ENCODE measurements at places on chromosomes 7 and 10.

DNA sequence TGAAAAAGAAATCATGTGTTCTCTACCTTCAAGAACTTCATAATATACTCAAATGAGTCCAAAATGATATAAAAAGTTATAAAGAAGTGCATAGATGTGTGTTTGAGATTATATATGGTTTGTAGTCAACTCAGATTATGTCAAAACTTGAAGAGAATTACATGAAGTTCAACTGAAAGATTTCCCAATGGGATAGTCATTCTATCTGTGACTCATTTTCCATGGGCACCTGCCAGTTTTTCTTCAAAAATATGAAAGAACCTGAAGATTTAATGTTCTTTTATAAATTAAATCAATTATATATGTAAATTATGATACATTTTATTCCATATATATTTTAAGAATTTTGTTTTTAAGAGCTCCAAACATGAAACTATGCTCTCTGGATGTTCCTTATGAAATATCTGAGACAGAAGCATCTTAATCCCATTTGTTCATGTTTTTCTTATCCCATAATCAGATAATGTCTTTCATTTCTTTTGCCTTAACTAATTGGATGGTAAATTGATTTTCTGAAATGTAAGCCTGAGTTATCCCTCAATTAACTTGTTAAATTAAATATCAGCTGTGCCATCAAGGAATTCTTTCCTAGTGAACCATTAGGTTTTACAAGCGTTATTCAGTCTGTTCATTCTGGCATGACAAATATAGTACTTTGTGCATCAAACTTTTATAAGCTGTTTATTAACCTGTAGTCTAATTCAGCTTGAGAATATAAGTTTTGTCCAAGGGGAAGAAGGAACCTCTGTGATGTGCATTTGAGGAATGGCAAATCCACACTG is 387.1 kb downstream of the IPMK start:
- no peak for DNase-seq

DNA sequence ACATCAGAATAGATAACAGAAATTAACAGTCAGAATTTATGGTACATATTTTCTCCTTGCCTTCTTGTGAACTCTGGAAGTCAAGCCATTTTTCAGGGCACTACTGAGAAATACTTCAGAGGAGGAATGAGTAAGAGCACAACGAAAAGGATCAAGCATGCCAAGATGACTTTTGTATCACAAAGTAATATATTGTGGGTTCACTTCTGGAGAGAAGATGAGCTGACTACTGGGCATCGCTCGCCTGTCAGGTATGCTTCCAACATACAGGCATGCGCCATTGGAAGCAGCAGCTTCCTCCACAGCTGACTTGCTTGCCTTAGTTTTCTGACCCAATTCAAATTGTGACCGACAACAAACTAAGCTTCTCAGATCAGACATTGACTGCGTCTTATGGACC is 137.3 kb downstream of the VTI1A start:
- no peak for DNase-seq

DNA sequence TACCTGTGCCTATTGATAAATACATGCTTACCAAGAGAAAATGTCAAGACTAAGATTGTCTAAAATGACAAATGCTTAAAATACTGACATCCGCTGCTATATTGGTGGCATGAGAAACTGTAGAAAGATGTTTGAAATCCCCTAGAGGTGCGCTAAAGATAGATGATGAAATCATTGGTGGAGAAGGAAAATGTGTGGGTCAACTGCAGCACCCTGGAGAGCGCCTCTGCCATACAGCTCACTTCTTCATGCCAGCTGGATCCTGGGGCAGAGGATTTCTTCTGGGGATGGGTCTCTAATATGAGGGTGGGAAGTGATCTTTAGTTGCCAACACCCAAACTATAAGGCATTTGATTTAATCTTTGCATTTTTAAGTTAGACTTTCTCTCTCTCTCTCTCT is 680.4 kb upstream of the POM121L12 start:
- DNase-seq, result no peak

DNA sequence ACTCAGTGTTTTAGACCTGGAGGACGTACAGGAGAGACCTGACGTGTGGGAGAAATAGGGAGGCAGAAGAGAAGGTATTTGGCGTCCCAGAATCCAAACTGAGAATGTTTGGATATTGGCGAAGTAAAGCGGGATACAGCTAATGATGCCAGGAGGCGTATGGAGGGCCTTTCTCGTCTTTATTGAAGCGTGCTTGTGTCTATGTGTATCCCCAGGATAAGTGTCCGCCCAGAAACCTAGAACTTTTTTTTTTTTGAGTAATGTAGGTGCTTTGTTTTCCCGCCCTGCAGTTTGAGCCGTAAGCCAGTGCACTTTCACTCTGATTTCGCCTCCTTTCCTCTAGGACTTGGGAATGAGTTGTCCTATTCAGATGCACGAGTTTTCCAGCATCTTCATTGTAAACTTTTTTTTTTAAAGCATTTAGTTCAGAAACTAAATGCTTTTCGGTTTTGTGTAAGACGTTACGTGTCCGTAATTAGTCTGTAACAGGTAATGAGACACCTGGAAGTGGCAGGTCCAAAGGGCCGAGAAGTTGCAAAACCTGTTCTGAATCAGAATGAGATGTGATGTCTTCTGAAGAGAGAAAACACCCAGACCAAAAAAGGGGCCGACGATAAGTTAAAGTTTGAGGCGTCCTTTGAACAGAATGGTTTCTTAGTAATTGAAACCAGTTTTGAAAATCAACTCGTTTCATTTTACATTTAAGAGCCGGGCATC is 746 bp downstream of the ARL5B start:
- peak; percentile 39 for DNase-seq

- DNase-seq, result no peak
Measured at GRCh38 chr7:132991615-132992587, 90.0 kb downstream of the CHCHD3 start.

DNA sequence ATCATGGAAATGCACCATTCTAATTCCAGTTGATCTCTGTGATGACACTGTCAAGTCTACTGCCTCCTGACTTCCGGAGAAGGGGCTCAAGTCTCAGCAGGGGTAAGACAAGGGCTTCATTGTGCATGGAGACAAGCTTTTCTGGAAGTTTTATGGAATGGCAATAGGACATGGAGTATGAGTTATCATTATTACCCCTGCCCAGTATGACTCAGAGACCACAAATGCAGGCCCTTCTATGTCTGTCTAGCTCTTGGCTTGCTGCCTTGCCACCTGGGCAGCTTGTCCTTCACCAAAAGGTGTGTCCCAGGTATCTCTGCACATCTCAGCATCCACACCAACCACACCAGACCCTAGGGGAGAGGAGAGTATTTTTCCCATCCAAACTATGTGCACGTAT is 34.9 kb upstream of the KIAA1217 start:
- DNase-seq, result no peak

DNA sequence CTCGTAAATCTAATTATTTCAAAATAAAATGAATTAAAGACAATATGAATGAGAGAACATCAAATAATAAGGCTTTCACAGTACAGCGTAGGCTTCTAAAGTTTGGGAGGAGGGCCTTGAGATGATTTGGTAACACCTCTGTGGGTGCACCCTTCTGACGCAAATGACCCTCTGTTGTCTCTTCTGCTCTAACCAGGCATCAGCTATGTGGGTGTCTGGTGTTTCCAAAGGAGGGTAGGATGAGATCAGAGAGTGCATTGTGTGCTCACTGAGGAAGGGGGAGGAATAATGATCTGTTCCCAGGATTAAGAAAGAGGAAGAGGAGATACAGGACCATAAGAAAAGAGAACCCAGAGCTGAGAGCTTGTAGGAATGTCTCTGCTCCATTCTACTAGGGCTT is 420.4 kb downstream of the SDK1 start:
- no peak for DNase-seq
